ENCODE measurements at places on chromosomes 13 and 19.

DNA sequence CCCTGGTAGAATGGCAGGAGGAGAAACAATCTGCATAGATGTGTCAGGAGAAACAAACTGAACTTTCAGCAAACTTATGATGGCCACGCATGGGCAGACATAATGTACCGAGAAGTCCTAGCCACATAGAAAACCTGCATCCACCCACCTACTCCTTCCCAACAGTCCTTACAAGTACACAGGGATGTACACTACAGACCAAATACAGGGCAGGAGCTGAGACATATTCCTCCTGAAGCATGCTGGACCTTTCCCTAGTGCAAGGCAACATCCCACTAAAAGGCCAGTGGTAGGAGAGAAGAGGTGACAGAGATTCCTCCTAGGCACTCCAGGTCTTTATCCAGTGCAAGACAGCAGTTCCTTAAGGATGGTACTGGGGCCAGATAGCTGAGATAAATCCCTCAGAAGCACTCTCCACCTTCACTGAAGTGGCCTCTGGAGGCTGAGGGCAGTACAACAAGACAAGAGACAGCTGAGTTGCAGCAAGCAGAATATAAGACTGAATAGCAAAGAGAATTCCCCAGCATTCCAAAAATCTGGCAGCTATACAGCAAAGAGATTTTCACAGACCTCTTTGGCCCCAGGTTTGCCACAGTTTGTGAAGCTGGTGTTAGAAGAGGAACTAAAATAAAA lies 18.3 kb downstream of the VWA8 start:
- peak; percentile 35 for DNase-seq

- no peak for DNase-seq
These were observed 114.8 kb upstream of the TDRD3 start for GRCh38 chr13:60282186-60282585.

DNA sequence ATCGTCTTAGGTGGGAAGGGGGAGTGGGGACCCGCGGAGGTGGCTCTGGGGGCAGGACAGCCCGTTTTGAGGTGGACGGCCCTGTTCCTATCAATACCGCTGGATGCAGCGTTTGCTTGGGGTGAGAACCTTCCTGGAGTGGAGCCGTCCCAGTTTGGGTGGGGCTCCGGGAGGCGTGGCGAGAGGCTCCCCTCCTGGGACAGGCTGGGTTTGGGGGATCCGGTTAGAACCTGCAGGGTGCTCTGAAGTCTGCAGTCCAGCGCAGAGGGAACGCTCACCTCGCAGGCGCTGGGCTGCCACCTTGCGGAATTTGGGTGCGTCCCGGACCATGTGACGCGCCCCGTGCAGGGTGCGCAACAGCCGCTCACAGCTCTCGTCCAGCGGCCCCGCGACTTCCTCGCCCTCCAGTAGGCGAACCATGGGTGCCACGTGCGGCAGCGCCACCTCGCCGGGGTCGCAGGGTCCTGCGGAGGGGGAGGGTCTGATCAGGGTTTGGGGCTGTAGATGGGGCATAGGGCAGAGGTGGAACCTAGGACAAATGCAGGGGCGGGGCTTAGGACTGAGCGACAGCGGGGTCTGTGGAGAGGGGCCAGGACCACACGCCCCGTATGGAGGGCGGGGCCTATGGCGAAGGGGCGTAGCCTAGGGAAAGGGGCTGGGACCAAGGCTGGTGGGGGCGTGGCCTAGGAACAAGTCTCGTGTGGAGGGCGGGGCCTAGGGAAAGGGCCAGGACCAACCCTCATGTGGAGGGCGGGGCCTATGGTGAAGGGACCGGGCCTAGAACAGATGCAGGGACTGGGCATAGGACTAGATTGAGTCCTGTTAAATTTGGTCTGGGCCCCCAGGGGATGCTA lies 13.8 kb downstream of the SH2D3A start:
- no peak for DNase-seq

GRCh38 chr19:7254590-7254989 lies 39.6 kb downstream of the INSR start:
- DNase-seq, result no peak

GRCh38 chr19:41297628-41298347 lies 12.2 kb upstream of the CCDC97 start:
- DNase-seq, result no peak

DNA sequence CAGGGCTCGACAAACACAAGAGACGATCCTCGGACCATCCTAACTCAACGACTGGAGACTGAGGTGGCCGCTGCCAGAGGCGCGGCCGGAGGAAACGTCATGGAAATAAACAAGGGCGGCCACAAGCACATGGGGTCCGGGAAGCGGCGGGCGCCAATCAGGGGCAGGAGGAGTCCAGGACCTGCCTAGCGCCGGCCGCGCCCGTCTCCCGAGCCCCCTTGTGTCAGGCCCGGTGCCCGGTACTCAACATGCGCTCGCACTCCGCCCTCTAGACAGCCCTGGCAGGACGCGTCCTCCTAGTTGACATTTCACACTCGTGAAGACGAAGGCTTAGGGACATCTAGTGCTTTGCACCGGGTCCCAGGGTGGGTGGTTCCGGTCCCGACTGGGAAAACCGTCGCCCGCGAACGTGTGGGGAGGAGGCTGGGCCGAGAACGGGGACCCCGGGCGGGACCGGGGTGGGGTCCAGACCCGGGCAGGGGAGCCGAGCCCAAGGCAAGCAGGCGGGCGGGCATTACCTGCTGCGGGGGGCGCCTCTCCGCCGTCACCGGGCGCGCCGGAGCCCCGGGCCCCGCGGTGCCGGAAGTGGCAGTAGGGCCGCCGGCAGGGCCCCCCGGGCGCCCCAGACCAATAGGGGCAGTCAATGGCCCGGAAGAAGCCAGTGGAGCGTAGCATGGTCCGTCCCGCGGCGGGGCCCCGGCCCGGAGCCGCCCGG lies 442 bp downstream of the REXO1 start:
- DNase-seq, result no peak

GRCh38 chr19:15166700-15167099 lies 34.1 kb downstream of the NOTCH3 start:
- no peak for DNase-seq

- no peak for DNase-seq
These were observed 63.9 kb downstream of the GPC6 start for GRCh38 chr13:93290503-93290902.

- no peak for DNase-seq
These were observed 2216.7 kb upstream of the PCDH20 start for GRCh38 chr13:63632321-63632720.

DNA sequence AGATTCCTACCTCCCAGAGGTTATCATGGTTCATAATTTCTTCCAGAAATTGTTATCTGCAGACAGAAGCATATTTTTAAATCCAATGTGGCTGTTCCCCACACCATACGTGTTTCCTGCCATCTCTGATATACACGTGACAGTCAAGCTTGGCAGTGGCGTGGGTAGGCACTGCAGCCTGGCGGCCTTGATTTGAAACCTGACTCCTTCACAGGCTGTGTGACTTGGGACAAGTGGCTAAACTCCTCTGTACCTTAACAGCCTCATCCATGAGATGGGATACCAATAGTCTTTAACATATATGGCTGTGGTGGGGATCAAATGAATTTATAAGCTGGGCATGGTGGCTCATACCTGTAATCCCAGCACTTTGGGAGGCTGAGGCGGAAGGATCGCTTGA lies 33.2 kb downstream of the DPF1 start:
- no peak for DNase-seq

DNA sequence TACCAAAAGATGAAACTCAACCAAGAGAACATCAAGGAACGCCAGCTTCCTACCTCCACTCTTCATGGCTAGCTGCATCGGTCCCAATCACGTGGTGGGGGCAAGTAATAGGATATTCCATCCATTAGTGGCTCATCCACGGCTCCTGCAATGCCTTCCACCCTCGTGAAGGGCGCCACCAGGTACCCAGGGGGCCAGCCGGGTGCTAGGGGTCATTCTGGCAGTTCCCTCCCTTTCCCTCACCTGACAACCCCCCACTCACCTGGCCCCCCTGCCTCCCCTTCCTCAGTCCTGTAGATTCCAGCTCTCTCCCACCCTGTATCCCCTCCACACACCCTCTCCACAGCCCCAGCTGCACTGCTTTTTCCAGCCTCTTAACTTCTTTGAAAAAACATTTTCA lies 161.9 kb downstream of the URI1 start:
- DNase-seq, result no peak

DNA sequence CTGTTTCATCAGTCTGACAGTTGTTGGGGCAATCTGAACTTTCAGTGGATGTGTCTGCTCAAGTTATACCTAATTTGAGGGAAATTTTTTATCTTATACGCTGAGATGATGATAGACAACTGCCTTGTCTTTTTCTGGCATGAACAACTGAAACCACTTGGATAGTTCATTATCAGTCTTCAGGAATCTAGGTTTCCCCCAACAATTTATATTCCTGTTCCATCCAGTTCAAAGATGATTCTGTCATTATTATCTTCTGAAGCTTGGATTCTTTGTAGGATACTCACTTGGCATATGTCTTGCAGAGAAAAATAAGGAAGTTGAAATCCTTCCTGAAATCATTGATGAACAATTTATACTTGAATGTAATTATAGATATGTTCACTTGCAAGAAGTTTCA lies 193.7 kb downstream of the LMO7 start:
- no peak for DNase-seq

DNA sequence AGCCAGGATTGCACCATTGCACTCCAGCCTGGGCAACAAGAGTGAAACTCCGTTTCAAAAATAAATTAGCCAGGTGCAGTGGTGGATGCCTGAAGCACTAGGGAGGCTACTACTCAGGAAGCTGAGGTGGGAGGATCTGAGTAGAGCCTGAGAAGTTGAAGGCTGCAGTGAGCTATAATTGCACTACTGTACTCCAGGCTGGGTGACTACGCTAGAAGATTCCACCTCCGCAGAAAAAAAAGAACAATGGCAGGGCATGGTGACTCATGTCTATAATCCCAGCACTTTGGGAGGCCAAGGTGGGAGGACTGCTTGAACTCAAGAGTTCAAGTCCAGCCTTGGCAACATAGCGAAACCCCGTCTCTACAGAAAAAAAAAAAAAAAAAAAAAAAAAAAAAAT lies 20.5 kb downstream of the HAUS8 start:
- no peak for DNase-seq

Data from iPS DF 19.7 (cell line).